Skeletal muscle cell (primary cell): ENCODE measurements at places on chromosomes 5 and 9.

DNA sequence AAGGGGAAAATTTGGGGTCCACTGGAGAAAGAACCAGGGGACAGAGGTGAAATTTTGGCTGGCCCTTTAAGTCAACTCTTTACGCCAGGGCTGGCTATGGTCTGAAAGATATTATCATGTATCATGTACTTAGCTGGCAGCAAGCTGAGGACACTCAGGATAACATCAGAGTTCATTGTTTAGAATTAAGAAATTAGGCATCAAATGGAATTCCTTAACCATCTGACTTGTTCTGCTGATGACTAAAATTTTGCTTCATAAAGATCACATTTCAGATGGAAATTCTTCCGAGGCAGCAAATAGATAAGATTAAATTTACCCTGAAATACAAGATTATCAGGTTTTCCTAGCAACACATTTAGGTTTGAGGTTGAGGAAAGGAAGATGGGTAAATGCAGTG is 269.4 kb upstream of the KLF9 start:
- no peak for DNase-seq

GRCh38 chr5:91151947-91152346 is 231.2 kb downstream of the ARRDC3 start:
- DNase-seq = peak; percentile 82

- DNase-seq = no peak
These were observed 11.4 kb downstream of the PSD2 start for GRCh38 chr5:139806726-139807646.

GRCh38 chr5:163385271-163385670 is 52.1 kb upstream of the CCNG1 start:
- peak; percentile 69 for DNase-seq
